Muscle of back (tissue), 13 donors: ENCODE measurements at places on chromosomes 6 and 20.
A peak's percentile ranks its signal among the peaks of the same experiment; 100 is the strongest.

- DNase-seq = no peak
These were observed 354.2 kb downstream of the NRN1 start for GRCh38 chr6:5652406-5653137.

DNA sequence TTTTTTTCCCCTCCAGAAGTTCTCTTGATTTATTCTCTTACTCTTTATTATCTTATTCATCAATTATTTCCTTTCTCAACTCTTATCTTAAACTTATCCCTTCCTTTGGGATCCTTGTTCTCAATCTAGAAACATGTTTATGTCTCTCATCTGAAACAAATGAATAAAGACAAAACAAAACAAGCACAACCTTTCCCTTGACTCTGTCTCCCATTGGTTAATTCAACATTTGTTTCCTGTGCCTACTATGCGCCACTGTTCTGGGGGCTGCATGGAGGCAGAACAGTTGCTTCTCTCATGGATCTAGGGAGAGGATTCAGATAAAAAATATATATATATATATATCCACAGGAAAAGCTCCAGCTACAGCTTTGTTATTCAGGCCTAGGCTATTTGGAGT lies 5.2 kb upstream of the MRAP2 start:
- DNase-seq = no peak

- no peak for DNase-seq
These were observed 89.1 kb upstream of the TOX2 start for GRCh38 chr20:43825581-43825980.

- DNase-seq = no peak
These were observed 5.1 kb upstream of the BPI start for GRCh38 chr20:38298768-38299288.

- DNase-seq = no peak
These were observed 68.9 kb downstream of the MTHFD1L start for GRCh38 chr6:150934380-150934779.

DNA sequence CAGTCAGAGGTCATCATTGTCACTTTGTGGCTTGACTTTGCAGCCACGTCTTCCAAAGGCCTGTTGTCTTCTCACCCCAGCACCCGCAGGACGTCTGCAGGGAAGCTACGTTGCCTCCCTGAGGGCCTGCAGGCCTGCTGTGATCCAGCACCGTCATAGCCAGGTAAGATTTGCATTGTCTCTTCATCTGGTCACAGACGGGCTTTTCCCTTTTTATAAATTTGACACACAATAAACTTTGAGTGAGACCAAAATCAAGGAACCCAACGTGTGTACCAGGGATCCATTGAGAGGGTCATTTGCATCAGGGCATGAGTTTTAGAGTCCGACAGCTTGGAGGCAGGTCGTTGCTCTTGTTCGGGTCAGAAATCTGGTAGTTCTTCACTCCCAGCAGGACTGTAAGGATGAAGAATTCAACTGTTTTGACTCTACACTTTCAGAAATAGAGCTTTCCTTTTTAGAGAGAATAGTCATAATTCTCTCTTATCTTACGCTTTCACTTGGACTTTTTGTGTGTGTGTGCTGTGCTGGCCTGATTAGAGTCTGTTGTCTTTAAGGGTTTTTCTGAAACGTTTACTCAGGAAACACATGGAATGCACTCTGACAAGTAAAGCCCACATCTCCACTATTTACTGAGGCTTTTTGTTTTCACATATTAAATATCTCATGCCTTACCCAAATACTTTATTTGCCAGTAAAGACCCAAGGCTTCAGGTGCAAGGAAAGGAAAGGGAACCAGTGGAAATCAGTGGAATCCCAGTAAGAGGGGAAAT lies 177.2 kb upstream of the TAB2 start:
- no peak for DNase-seq

GRCh38 chr6:120200853-120201252 lies 851.3 kb upstream of the MAN1A1 start:
- DNase-seq = no peak

- peak; percentile 8 for DNase-seq
These were observed 210.4 kb downstream of the TAF4 start for GRCh38 chr20:61855286-61855685.

GRCh38 chr6:154474648-154475428 lies 35.6 kb downstream of the CNKSR3 start:
- no peak for DNase-seq

DNA sequence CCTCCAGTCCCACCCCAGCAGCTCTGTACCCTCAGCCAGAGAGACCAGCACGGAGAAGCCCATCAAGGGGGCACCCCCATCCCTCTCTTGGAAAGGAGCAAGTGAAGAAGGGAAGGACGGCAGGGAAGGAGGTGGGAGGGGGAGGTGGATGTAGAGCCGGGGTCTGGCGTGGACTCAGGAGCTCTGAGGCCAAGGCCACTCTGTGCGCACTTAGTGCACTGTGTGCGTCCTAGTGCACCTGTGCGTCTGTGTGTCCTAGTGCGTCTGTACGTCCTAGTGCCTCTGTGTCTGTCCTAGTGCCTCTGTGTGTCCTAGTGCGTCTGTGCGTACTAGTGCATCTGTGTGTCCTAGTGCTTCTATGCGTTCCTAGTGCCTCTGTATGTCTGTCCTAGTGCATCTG lies 54.2 kb downstream of the DSTN start:
- DNase-seq = no peak

DNA sequence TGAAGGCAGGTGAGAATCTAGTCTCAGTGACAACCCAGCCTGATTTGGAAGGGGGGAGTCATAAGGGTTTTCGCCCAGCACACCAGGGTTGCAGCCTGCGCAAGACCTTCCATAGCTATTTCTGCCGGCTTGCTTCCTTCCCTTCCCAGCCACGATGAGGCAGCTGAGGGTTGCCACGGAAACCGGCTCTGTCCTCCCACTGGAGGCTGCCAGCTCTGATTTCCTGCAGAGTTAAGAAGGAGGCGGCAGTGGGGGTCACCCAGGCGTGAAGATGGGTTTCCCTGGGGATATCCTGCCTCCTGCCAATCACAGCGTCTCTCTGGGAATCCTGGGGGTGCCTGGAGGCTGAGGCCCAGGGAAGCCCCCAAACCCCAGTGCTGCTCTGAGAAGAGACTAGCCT lies 23.1 kb upstream of the KCNB1 start:
- DNase-seq = peak; percentile 74

DNA sequence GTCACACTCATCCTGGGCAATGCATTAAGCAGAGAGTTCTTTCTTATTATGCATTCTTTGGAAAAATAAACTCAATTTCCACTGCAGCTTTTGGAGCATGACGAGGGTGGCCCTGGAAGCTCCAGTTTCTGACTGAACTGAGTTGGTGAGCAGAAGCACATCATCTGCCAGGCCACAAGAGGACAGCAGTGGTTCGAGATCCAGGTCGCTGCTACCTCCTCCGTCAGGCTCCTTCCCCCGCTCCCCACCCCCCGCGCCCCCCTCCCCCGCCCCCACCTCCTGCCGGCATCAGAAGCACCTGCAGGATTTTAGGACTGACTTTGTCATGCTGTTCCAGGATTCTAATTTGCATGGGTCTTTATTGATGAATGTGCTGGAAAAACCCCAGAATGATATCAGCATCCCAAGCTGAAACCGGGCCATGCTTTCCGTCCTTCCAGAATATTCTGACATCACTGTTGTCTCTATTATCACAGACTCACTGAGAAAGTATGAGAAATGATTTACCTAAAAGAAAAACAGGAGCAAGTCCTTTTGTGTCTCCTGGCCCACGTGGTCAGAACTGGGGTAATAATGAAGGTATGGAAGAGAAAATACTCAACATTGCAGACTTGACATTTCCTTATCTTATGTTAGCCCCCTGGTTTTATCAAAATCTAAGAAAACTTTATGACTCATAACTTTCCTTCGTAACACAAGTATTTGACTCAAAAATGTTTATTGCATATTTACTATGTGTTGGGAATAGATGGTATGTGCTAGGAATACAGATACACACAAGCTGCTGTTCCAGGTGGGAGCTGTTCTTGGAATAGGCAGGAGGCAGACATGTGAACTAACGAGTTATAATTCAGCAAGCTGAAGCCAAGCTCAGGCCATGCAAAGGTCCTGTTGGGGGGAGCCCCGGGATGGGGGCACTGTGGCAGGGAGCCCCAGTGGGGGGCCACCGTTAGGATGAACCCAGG lies 220.2 kb upstream of the EXOC2 start:
- DNase-seq = peak; percentile 47

DNA sequence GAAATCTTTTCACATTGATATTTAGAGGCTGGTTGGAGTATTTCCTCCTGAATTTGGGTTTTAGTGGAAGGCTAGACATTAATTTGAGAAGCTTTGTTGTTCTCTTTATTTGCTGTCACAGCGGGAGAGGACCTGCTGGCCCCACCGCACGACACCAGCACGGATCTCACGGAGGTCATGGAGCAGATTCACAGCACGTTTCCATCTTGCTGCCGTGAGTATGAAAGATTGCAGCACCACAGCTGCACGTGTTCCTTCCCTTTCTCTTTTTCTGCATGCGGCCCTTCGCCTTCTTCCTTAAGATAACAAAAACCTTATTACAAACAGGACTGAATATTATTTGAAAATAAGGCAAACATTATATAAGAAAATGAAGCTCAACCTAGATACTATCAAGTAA lies 555.5 kb downstream of the UTRN start:
- DNase-seq = no peak

- no peak for DNase-seq
These were observed 370.9 kb upstream of the HS3ST5 start for GRCh38 chr6:114713690-114714089.

DNA sequence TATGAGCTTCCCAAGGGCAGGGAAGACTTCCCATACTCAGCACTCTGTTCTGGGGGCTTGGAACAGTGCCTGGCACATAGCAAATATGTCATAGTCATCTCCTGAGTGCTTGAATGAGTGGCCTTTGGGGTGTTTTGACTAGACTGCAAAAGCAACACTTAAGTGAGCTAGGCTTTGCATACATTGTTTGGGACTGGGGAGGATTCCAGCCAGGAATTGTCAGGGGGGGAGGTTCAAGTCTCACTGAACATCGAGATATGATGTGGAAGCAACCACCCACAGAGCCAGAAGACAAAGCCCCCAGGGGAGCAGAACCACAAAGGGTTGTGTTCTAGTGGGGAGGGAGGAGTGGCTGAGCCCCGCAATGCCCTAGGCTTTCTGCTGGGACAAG lies 98.4 kb downstream of the SYCP2 start:
- DNase-seq = no peak

- no peak for DNase-seq
These were observed 80.0 kb upstream of the TOP1 start for GRCh38 chr20:40948465-40949267.

GRCh38 chr6:35309611-35310264 lies 12.1 kb downstream of the DEF6 start:
- no peak for DNase-seq

- DNase-seq = no peak
These were observed 338 bp downstream of the RWDD1 start for GRCh38 chr6:116571683-116572000.

- peak; percentile 62 for DNase-seq
These were observed 8.8 kb upstream of the SNAI1 start for GRCh38 chr20:49973981-49974380.

- no peak for DNase-seq
These were observed 167.9 kb upstream of the SNX9 start for GRCh38 chr6:157655139-157655538.

DNA sequence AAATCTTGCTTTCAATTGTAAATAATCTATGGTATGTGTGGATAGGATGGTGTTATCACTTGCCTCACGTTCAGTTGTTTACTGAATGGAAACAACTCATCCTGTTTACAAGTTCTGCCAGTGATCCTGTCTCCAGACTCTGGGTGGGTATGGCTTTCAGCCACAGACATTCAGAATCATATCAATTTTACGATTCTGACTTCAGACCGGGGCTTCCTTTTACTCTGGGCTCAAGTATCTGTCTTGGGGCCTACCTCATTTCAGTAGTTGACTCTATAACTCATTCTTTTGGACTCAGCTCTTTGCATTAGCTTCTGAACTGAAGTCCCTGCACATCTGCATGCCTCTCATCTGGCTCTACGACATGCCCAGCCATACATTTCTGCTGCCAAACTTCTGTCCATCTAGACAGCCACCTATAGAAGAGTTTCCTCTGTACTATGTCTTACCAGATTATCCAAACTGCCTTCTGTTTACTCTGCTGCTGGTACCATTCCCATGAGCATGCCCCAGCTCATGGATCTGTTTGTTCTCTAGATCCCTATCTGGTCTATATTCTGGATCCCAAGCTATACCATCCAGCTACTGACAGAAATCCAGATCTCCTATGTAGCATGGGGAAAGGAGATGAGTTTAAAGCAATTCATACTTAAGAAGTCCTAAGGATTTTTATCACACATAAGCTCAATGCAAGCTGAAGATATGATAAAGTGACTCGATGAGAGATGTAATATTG lies 34.3 kb downstream of the FYN start:
- no peak for DNase-seq

DNA sequence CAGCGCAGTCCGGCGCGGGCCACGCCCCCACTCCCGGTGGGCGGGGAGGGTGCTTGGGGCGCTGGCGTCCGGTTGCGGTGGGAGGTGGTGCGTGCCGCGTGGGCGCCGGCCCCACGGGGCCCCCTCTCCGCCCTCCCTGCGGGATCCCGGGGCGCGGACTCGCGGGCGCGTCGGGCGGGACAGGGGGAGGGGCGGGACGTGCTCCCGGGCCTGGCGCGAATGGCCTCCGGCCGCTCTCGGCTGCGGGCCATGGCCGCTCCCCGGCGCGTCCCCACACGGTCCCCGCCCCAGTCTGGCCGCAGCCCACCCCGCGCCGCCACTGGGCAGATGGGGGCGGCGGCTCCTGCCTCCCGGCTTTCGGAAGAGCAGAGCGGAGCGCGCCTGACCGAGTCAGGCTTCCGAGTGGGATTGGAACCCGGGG lies 771 bp upstream of the PPP1R3G start:
- DNase-seq = peak; percentile 43

- DNase-seq = no peak
These were observed 13.4 kb upstream of the TREML4 start for GRCh38 chr6:41214559-41215238.

- DNase-seq = no peak
These were observed 50.0 kb upstream of the PLCB1 start for GRCh38 chr20:8082025-8082424.

DNA sequence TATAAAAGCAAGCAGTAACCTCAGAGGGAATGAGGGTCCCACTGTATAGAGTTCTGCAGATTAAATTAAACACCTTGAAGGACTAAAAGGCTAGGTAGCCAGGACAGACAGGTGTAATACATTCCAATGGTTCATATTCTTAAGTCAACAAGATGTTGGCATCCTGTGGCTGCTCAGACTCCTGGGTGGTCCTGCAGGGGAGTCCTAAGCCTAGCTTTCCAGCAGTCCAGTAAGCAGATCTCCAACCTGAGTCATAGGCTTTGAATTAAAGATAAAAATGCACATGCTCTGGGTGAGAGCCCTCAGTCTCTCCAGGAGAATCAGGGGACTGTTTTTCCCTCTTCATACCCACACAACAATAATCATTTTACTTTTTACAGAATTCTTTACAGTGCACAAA lies 307.3 kb upstream of the SUPT3H start:
- no peak for DNase-seq

GRCh38 chr6:137486416-137486815 lies 7.8 kb downstream of the OLIG3 start:
- no peak for DNase-seq

- no peak for DNase-seq
These were observed 68.6 kb downstream of the GFRAL start for GRCh38 chr6:55395871-55396270.

- no peak for DNase-seq
These were observed 578.3 kb downstream of the HACE1 start for GRCh38 chr6:104281370-104281769.
